Astrocyte of the cerebellum (primary cell): ENCODE measurements at places on chromosomes 5 and 9.

DNA sequence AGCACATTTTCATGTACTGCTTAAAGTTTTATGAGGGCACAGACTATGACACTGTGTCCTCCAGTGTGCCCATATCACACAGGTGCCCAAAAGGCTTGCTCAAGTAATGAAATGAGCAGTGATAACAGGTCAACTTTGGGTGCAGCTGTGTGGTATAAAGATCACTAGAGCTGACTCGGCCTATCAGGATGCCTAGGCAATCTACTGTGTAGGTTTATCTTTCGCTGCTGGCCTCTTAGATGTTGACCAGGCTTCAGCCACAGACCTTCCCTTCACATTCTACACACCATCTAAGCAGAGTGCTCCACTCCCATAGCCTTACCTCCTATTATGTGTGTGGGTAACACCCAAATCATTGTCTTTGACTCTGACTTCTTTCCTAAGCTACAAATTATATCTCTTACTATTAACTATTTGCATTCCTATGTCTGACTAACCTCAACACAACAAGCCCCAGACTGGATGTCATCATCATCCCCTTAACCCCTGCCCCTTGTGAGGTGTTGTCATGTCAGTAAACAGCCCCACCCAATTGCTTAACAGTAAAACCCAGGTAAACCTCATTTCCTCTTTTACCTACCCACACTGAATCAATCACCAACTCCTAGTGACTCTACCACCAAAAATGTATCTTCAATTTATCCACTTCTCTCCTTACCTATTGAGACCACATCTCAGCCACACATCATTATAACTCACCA lies 2.5 kb downstream of the SREK1IP1 start:
- DNase-seq, result no peak

DNA sequence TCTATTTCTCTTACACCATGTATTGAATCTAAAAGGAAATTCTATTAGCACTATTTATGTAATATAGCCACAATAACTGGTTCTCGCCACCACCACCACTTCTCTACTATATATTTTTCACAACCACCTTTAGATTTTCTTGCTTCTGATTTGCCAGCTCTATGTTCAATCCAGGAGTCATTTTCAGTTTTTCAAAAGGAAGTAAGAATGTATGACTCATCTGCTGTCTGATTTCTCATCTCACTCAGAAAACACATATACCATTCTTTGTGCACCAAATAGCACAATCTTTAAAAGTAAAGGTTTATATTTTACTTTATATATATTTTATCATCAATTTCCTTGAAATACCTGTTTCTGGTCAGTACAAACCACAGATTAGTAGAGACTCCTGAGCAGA lies 1127.5 kb downstream of the TAF11L14 start:
- no peak for DNase-seq

DNA sequence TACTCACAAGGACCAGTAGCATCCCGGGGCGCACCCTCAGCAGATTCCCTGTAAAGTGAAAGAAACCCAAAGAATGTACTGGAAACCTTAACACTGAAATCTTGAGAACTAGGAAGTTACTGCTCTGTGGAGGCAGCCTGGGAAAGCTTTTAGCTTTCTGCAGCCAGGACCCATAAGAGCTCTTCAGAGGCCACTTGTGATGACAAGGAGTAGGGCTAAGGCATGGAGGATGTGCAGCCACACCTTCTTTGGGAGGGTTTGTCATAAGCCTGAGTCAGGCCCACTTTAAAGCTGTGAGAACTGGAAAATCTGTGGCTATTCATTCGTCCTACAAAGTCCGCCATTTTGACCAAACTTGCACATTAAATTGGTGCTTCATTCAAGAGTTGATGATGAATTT lies 291.1 kb upstream of the TLE4 start:
- no peak for DNase-seq

- no peak for DNase-seq
Observed at GRCh38 chr9:93278144-93278543, 94.2 kb downstream of the WNK2 start.

GRCh38 chr9:89878687-89879086 lies 273.9 kb downstream of the GADD45G start:
- no peak for DNase-seq

GRCh38 chr5:17255471-17256021 lies 38.1 kb downstream of the BASP1 start:
- no peak for DNase-seq
